ENCODE measurements at places on chromosomes 7 and 10.

DNA sequence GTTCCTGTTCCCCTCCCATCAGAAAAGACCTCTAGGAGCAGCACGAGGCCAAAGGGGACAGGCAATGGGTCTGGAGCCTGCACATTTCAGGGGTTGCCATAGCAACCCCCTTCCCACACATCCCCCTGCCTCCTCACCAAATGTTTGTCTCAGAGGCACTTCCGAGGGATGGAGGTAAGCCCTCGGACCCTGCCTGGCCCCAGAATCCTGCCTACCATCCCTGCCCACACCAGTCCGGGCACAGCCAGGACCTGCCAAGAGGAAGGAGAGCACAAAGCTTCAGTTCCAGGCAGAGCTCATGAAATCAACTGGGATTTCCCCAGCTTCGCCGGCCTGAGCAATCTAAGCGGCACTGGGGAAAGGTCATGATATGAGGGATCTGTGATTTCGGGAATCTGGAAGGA lies 175.0 kb upstream of the PLXNA4 start:
- DNase-seq: no peak

DNA sequence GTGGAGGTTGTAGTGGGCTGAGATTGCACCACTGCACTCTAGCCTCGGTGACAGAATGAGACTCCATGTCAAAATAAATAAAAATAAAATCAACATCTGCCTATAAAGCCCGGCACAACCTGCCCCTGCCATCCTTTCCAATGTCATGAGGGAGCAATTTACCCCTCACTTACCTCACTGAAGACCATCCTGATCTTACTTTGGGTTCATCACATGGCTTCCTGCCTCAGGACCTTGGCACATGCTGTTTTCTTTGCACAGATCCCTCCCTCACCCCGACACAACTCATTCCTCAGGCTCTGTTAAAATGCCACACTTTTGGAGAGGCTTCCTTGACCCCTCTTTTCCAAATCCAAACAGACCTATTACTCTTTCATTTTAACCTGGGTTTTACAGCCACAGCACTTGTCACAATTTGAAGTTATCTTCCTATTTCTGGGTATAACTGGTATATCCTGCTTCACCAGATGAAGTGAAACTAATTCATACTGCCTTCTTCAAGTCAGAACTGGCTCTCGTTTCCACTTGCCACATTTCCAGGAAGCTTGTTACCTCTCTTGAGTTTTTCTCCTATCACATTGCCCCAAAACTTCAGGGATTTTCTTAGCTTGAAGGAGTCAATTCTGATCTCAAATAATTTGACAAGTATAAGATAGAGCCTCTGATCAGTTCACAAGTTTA lies 69.3 kb upstream of the PARD3 start:
- DNase-seq: no peak

DNA sequence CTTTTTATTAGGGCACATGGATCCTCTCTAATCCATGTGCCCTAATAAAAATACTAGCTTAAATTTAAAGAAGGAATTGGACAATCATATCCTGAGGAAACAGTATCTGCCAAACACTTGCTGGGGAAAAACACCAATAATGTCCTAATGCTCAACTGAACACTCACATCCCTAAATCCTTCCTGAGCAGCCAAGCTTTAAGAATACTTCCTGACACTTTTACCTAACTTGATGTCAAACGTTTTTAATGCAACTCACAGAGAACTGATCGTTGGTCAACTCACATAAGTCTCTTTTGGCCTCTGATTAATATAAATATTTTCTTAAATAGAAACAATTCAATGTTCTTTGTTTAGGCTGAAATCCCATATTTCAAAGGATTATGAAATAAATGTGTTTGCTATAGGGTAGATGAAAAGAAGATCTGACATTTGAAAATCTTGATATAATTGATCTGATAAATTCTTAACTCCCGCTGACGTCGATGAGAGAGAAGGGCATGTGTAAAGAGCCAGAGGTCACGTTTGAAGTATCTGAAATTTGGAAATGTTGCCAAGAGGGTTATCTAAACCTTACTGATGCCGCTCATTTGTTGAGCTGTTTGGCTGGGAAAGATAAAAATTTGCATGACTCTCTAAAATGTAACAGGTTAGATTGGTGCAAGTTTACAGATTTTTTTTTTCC lies 122.8 kb upstream of the RHOBTB1 start:
- DNase-seq: no peak

DNA sequence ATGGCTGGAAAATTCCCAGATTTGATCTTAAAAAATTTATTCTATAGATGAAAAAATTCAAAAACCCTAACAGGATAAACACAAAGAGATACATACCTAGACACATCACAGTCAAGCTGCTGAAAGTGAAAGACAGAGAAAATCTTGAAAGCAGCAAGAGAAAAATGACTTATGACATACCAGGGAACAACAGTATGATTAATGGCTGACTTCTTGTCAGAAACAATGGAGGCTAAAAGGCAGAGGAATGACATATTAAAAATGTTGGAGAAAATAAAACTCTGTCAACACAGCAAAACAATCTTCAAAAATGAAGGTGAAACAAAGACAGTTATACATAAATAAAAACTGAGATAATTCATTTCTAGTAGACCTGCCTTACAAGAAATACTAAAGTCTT lies 442.7 kb downstream of the IPMK start:
- DNase-seq: no peak

- DNase-seq: no peak
These were observed 120.1 kb downstream of the NEURL1 start for GRCh38 chr10:103613616-103614015.

- no peak for DNase-seq
These were observed 27.8 kb downstream of the DIP2C start for GRCh38 chr10:661597-662222.

- no peak for DNase-seq
These were observed 71.6 kb downstream of the CACNB2 start for GRCh38 chr10:18211862-18212261.

DNA sequence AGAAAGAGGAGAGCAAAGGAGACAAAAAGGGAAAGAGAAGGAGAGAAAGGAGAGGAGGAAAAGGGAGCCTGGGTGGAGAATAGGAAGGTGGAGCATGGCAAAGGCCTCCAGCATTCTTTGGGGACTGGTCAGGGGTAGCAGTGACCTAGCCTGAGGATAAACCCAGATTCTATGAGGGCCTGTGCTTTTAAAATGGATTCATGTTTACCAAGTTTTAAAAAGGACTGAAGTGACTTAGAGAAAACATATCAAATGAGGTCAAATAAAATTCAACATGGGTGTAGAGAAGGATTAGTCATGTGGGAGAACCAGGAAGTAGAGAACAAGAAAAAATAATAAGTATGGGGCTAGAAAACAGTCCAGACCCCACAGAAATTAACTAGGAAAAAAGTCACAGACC lies 20.7 kb downstream of the CREB3L2 start:
- DNase-seq: no peak

GRCh38 chr10:133451346-133451745 lies 2.4 kb upstream of the SCART1 start:
- no peak for DNase-seq

DNA sequence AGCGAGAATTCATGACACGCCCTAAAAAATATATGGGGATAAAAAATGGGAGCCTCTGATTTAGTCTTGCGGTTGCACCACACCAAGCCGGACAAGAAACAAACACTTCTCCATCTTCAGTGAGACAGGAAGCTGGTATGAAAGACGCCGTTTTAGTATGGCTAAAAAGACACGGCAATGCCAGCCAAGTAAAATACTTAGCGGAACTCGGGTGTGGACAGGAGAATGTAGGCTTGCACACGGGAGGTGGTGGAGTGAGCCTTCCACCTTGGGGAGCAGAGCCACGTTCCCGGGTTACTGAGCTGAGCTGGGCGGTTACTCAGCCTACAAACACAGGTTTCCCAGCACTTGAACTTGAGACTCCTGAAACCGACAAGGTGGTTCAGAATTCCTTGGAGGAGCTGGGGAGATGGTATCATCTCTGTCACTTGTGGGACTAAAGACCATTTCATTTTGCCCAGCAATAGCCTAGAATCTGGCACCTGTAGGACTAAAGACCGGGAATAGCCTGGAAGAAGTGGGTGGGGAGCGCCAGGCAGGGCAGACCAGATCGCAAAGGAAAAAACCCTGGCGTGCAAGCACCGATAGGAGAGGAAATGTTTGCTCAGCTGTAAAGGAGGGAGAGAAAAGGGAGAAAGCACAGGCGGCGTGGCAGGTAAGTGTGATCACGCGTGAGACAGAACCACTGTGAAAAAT lies 34.8 kb upstream of the SEPHS1 start:
- no peak for DNase-seq

GRCh38 chr10:102669206-102670064 lies 25.2 kb downstream of the TRIM8 start:
- DNase-seq: peak; percentile 29

DNA sequence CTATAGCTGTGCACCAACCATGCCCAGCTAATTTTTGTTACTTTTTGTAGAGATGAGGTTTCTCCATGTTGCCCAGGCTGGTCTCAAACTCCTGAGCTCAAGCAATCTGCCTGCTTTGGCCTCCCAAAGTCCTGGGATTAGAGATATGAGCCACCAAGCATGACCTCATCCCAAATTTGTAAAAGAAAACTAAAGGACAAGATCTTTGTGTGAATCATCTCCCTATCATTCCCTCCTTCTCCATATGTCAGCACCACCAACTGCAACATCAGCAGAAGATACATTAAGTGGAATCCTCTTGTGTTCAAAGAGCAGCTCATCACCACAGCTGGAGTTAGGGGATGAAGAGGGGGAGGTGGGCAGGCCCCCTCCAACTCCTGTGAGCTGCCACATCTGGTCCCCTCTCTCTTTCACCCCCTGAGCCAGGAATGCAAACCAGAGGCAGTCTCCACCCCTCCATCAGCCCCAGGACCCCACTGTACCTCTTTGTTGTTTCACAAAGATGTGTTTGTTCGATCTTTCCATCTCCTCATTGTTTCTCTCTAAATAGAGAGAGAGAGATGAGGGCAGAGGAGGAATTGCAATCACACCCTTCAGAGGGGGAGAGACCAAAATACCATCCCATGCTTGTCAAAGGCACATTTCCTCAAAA lies 47.3 kb upstream of the PIP4K2A start:
- peak; percentile 41 for DNase-seq

GRCh38 chr10:113960617-113961181 lies 83.0 kb upstream of the ADRB1 start:
- DNase-seq: peak; percentile 32

GRCh38 chr10:99976886-99977665 lies 32.7 kb downstream of the DNMBP start:
- DNase-seq: peak; percentile 93

GRCh38 chr10:29403208-29403607 lies 114.3 kb downstream of the LYZL1 start:
- no peak for DNase-seq

DNA sequence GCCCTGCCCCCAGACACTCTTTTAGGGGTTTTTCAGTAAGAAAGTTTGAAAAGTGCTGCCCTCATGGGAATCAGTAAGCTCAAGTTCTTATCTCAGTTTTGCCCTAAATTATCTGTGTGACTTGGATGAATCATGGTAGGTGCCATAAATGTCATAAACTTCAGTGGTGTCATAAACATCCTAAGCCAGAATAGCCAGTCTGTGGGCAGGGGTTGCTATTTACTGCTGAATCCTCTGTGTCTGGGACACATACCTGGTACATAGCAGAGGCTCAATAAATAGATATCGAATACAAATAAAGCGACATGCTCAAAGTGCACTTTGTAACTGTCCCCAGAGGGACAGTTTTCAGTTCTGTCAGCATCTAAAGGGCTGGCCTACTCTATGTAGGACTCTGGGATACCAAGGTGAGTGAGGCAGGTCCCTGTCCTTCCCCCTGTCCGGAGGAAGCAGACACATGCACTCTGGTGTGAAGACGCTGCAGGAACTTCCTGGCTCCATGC lies 502.1 kb downstream of the RPS24 start:
- no peak for DNase-seq
